ENCODE measurements at places on chromosomes 1 and 21.
A peak's percentile ranks its signal among the peaks of the same experiment; 100 is the strongest.

- DNase-seq, result no peak
Measured at GRCh38 chr1:26066857-26067256, 573 bp downstream of the TRIM63 start.

DNA sequence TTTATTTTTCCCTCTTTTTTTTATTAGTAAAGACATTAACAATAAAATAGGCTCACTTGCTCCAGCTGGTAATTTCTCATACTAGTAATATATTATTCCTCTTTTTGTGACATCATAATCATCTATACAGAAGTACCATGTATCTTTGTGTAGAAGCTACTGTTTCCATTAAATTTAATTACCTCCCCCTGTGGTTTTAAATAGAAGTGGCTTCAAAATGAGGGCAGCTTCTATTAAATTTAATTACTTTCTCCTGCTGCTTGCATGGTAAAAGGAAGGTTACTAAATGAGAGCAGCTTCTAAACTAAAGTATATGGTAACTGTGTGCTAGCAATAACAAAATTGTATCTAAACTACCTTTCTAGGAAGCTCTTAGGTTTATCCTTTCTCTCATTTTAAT is 94.0 kb downstream of the DPYD start:
- no peak for DNase-seq

DNA sequence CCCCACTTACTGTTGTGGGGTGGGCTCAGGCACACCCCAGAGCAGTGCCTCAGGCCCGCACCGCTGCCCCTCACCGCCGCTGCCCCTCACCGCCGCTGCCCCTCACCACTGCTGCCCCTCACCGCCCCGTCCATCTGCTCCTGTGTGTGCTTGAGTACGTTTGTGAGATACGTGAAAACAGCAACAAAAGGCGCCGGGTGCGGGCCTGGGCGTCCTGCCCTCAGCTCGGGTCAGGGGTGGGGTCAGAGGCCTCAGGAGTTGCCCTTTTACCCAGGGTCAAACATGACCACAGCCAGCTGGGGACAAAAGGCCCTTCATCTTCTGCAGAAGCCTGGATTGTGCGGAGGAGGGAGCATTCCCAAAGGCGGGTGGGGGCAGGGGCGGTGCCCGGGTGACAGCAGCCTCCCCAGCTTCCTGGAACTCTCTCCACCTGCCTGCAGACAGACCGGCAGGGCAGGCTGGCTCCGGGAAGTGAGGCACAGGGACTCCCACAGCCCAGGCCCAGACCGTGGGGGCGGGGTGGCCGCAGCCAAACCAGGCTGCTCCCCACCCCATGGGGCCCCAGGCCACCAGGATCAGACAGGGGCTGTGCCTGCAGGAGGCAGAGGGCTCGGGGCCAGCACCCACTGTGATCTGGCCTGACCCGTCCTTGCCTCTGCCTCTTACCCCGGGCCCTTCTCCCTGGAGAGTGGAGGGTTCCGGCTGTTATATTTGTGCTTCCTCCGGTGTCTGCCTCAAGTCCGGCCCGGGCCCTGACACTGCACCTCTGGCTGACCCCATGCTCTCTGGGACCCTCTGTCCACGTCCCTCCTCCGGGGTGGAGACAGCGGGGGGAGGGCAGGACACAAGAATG is 2.3 kb upstream of the VWA1 start:
- peak; percentile 74 for DNase-seq

DNA sequence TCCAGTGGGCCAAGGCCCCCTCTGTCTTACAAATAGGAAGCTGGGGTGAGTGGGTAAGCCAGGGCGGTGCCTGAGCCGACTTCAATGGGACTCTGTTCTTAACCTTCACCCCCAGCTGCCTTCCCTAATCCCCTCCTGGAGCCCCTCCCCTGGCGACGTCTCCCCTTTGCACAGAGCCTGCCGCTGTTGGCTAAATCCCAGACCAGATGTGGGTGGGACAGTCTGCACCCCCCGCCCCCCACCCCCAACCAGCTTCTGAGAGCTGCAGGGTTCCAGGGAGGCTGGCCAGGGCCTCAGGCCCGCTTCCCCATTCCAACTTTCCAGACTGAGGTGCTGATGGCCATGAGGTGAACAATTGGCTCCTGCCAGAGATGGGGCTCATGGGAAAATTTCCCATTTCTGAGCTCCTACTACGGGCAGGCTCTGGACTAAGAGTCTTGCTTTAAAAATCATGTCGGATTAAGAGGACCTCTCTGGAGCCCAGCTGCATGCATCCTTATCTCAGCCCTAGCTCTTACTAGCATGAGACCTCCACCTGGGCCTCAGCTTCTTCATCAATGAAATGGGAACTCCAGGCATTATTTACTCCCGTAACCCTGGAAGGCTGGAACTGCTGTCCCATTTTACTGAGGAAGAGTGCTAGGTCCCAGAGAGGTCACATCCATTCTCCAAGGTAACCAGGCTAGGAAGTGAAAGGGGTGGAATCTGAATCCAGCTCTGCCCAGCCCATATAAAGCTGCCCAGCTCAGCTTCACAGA is 6.4 kb downstream of the COL8A2 start:
- no peak for DNase-seq

DNA sequence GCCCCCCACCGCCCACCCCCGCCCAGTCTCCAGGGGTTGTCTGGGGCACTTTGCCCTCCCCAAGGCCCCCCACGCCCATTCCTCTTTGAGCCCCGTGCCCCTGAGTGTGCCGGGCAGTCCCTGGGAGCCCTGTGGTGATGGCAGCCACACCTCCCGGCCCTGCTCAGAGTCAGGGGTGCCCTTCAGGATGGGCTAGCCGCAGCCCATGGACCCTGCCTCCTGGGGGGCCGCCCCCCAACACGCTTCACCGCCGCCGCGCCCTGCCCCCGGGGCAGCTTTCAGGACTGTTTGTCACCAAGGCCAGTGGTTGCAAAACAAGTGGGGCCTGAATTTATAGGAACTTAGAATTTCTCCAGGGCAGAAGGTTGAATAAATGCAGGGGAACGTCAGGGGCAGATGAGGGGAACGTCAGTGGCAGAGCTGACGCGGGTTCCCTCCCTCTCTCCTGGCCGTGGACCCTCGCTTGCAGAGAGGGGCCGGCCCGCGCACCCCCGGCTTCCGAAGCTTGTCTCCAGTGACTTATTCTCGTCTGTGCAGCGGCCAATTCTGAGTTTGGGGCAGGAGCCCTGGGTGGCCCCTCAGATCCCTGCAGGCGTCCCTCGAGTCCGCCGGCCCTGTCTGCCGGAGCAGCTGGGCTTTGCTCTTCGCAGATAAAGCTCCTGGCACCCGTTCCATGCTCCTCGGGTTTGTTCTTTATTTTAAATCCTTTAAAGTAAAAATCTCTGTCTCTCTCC is 41.2 kb upstream of the ADARB1 start:
- no peak for DNase-seq

DNA sequence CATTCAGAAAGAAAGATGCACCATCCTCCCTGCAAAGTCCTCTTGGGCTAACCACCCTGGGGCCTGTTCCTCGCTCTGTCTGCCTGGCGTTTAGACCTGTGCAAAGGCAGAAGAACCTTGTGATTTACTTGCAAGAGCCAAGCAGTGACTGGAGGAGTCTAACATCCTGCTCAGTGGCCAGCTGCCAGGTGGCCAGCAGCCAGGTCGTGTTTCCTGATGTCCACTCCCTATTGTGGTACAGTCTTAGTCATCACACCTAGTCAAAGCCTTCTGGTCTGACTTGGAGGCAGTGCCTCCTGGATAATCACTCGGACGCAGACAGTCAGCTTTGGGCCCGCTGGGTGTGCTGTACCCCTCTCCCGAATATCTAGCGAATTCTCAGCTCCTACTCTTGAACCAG is 118.1 kb downstream of the PGBD5 start:
- DNase-seq, result peak; percentile 32

DNA sequence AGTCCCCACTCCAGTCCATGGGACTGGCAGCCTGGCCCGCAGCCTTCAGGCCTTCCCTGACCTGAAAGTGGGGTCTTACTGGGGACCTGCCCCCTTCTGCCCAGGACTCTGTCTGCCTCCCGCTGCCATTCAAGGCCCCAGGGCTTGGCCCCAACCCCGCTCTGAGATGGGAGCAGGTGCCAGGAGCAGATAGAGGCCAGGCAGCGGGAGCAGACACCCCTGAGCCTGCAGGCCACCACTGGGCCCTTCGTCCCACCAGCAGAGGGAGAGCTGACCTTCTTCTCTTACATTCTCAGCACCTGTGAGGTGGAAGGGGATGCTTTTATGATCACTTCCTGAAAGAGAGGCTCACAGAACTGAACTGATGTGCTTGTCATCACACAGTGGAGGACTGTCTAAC is 62.2 kb upstream of the TINAGL1 start:
- DNase-seq, result no peak

DNA sequence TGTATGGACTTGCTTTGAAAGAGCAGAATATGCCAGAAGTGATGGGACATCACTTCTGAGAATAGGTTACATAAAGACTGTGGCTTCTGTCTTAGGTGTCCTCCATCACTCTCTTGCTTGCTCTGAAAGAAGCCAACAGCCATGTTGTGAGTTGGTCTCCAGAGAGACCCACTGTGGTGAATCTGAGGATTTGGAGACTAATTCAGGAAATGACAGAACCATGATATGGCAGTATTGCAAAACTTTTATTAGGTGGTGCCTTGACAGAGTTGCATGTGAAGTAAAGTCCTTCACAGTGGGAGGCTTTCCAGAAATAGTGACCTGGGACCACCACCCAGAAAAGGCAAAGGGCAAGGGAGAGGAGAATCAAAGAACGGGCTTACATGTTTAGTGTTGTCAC is 628.6 kb downstream of the KCNT2 start:
- no peak for DNase-seq

DNA sequence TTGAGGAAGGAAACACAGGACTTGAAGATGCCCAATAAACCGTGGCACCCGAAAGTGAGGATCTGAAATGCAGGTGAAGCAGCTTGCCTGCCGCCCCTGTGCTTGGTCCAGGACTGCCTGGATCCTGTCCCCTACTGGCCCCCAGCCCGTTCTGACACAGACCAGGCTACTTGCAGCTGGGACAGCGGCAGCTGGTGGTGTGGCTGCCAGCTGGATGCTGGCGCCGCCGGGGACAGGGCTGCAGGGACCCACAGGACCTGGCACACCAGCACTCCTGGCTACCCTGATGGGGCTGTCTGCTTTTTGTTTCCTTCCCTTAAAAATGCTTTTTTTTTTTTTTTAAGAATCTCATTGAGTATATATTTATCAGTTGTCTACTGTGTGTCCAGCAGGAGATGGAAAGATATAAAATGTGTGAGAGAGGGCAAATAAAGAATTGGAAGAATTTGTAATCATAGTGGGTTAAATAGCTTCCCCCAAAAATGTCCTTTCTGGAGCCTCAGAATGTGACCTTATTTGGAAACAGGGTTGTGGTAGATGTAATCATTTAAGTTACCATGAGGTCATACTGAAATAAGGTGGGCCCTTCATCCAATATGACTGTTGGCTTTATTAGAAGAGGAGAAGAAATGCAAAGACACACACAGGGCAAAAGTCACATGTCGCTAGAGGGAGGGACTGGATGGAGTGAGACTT is 165.6 kb downstream of the DSCAM start:
- peak; percentile 33 for DNase-seq

DNA sequence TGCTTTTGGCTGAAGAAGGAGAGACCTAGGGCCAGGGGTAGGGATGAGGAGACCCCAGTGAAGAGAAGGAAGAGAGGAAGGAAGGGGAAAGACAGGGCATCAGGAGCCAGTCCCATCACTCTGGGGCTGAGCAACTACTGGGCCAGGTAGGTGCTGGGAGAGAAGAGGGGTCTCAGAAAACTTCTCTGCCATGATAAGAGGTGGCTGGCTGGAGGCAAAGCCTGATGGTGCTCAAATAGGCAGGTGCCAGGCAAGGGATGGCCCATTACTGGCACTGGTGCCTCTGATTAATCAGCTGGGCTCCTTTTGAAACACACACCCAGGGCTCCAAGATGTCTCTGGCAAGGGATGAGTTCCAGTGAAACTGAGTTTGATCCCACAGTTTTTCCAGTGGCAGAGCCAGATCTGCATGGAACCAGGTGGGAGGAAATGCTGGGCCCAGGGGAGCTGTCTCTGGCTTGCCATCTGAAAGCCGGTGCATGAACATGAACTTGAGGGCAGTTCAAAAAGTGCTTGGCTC is 2.8 kb downstream of the CSF1 start:
- DNase-seq, result no peak

GRCh38 chr21:44263221-44263760 is 1.6 kb upstream of the DNMT3L start:
- no peak for DNase-seq

DNA sequence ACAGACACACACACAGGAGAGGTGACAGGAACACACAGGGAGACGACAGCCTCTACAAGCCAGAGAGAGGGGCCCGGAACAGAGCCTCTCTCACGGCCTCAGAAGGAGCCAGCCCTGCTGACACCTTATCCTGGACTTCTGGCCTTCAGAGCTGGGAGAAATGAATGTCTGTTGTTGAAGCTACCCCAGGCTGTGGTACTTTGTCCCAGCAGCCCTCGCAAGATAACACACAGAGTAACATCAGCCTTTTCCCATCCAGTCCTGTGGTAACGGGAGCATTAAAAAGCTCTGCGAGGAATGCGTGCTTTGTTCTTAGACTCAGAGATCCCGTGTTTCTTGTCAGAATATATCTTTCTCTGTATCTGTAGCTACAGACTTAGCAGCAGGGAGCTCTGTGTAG is 131.2 kb downstream of the SIM2 start:
- DNase-seq, result no peak

DNA sequence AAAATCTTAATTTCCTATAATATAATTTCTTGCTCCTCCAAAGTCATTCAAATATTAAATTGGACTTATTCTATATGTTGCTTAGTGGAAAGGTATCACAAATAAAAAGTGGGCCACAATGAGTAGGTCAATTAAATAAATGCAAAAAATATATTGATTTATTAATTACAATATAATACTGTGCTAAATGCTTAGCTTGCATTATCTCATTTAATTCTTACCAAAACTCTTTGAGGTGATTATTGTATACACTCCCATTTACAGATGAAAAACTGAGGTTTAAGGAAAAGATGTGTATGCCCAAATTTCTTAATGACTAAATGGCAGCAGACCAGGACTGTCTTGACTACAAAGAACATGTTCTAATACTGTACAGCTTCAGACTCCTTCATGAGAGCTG is 325.3 kb upstream of the SGIP1 start:
- DNase-seq, result no peak

DNA sequence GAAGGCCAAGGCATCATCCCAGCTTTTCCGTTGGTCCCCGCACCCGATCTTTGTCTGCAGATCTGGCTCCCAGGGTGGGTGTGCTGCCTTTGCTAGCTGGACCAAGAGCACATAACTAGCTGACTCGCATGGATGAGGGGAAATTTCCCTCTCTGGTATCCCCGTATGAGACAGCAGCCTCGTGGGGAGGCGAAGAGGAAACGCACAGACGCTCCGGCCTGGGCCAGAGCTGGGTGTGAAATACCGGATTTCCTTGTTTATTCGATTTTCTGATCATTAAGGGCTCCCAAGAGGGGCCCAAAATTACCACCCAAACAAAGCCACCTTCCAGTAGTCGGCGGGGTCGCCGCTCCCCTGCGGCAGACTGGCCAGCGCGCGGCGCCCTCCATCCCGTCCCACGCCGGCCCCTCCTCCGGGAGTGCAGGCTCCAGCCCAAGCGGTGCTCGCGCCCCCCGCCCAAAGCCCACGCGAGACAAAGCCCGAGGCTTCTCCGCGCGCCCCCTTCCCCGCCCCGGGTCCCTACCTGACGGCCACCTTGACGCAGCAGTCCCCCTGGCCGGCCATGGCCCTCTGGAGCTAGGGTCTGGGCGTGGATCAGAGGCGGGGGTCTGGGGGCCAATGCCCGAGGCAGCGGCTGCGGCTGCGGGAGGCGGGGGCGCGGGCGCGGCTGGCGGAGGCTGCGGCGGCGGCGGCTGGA is 546 bp downstream of the KIF21B start:
- DNase-seq, result no peak

- DNase-seq, result no peak
Measured at GRCh38 chr1:233246965-233247364, 48.6 kb downstream of the PCNX2 start.

Measured in SHP77 (cell line).